ENCODE measurements at places on chromosomes 7 and 10. TPM values are rescaled to one million over a fixed set of nuclear protein-coding genes. Genes with fewer than 3 reads are reported as not detected.

Gene GSTO2
- 13.0 TPM for total RNA-seq

Gene CNPY1
- total RNA-seq = 0.40 TPM

Gene SLC16A9
- 4.0 TPM for total RNA-seq

Gene PRRT4
- total RNA-seq = not detected

Gene AQP1
- total RNA-seq = 86.5 TPM

Gene DIP2C
- 22.7 TPM for total RNA-seq

Gene ACSM6
- total RNA-seq = not detected

Gene DGKI
- 0.35 TPM for total RNA-seq

Gene SPAM1
- total RNA-seq = 1.1 TPM

GRCh38 chr7:46139079-46139478 is 218.0 kb upstream of the IGFBP3 start:
- no peak for DNase-seq

DNA sequence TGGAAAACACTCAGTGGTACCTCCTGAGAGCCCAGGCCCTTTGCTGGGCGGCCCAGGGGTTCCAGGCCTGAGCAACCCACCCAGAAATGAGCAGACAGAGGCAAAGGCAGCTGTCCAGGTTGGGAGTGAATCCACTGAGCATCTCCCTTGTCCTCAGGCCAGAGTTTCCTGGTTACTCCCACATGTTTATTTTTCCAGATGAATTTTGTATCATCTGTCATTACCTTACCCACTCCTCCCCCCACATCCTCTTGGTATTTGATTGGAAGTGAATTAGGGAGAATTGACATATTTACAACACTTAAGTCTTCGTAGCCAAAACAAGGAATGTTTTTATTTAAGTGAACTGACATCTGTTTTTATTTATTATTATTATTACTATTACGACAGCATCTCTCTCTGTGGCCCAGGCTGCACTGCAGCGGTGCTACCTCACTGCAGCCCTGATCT is 13.2 kb upstream of the LMBR1 start:
- no peak for DNase-seq

- DNase-seq = no peak
Measured at GRCh38 chr10:45602082-45602730, 70.4 kb downstream of the ZFAND4 start.

DNA sequence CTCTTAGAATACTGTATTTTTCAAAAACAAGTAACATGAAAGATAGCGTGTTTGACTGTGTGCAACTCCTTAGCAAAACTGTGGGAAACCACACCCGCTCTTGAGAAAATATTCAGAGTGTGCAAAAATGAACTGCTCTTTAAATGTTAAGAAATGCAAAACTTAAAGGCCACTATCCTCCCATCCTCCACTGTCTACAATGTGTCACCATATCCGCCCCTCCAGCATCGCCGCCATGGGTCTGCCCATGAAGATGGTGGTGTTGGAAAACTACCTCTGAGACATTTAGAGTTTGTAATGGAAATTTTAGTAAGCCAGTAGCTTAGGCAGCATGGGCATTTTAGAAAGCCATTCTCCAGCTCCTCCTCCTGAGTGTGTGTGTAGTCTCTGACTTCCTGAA is 20.1 kb upstream of the NMT2 start:
- no peak for DNase-seq

- DNase-seq = no peak
Measured at GRCh38 chr10:73019100-73019499, 64.5 kb upstream of the PLA2G12B start.

GRCh38 chr7:72754312-72754711 is 73.7 kb downstream of the TYW1B start:
- DNase-seq = no peak

DNA sequence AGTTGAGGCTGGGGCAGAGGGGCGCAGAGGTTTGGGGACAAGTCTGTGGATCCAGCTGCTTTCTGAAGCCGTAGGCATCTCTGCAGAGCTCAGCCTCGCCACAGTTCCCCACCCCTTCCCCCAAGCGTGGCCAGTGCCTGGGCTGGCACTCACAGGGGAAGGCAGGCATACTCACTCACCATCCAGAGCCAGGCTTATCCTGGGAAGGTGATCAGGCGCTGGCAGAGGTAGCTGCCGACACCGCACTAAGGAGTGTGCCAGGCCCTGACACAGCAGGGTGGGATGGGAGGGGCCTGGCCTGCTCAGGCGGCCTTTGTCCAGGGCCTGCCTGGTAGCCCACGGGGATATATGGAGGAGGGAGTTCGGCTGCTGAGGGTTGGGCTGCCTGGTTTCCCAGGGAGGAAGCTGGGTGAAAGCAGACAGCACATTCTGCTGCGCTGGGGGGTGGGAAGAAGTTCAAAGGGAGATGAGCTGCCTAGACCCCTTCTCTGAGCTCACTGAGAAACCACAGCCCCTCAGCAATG is 15.9 kb downstream of the VSIR start:
- DNase-seq = peak; percentile 80

- DNase-seq = no peak
Measured at GRCh38 chr10:59106441-59106840, 70.0 kb upstream of the PHYHIPL start.

- peak; percentile 34 for DNase-seq
Measured at GRCh38 chr10:86652361-86653202, 1.8 kb upstream of the OPN4 start.

GRCh38 chr10:104260775-104261115 is 6.1 kb downstream of the GSTO1 start:
- no peak for DNase-seq

GRCh38 chr7:8566016-8566415 is 132.6 kb downstream of the NXPH1 start:
- DNase-seq = no peak

- DNase-seq = no peak
Measured at GRCh38 chr7:152402384-152403250, 33.2 kb downstream of the KMT2C start.

DNA sequence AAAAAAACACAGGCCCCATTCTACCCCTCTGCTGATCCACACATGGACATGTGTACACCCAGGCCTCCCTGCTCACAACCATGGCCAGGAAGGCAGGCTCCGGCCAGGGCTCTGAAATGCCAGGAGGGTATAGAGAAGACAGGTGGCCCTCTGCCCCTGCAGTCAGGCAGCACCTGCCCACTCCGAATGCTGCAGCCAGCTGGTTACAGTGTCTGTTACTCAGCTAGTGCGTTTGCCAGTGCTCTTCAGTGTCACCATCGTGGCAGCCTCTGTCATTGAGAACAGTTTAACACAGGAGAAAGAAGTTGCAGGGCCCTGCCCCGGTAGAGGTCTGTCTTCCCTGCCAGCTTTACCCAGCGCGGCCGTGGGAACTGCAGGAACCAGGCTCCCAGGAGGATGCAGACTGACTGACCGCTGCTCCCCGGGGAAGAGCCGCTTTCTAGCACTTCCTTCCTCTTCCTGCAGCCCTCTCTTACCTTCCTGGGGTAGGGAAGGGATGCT is 128.8 kb upstream of the FAM20C start:
- DNase-seq = no peak

GRCh38 chr10:77334501-77334900 is 303.1 kb downstream of the KCNMA1 start:
- DNase-seq = no peak

- DNase-seq = no peak
Measured at GRCh38 chr7:22651534-22652243, 75.3 kb upstream of the IL6 start.
